NCI-H345 (cell line): ENCODE measurements at places on chromosomes 2 and 18.

GRCh38 chr2:168849610-168850009 is 40.6 kb downstream of the SPC25 start:
- peak; percentile 37 for DNase-seq

DNA sequence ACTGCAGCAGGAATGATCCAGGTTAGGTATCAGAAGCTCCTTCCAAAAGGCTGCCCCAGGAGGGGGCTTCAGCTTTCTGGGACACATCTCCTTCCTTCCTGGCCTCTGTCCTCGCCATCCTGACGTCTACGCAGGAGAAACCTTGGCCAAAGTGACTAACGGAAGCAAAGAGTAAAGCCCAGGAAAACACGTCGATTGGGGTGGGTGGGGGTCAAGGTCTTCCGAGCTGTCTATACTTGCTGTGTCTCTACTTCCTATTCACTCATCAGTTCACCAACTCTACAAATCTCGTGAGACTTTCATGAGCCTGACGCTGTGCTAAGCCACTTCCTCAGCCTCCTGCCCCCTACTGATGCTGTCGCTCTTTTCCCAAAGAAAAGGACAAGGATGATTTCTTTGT is 212.6 kb downstream of the TNS1 start:
- DNase-seq: no peak

DNA sequence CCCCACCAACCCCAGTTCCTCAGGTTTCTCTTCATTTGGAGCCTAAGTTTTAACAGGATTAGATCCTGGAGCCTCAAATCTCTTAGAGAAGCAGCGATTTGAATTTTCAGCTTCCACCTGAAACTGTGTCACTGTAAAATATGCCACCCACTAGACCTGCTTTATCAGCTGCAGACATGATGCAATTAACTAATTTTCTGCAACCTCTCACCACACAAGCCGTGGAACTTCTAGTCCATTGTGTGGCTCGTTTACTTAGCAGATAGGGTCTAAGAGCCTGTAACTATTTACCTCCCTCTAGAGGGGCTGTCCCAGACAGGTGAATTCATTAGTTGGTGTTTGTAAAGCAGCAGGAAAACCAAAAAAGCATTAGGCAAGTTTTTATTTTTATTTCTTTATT is 31.6 kb upstream of the FZD5 start:
- DNase-seq: peak; percentile 58

DNA sequence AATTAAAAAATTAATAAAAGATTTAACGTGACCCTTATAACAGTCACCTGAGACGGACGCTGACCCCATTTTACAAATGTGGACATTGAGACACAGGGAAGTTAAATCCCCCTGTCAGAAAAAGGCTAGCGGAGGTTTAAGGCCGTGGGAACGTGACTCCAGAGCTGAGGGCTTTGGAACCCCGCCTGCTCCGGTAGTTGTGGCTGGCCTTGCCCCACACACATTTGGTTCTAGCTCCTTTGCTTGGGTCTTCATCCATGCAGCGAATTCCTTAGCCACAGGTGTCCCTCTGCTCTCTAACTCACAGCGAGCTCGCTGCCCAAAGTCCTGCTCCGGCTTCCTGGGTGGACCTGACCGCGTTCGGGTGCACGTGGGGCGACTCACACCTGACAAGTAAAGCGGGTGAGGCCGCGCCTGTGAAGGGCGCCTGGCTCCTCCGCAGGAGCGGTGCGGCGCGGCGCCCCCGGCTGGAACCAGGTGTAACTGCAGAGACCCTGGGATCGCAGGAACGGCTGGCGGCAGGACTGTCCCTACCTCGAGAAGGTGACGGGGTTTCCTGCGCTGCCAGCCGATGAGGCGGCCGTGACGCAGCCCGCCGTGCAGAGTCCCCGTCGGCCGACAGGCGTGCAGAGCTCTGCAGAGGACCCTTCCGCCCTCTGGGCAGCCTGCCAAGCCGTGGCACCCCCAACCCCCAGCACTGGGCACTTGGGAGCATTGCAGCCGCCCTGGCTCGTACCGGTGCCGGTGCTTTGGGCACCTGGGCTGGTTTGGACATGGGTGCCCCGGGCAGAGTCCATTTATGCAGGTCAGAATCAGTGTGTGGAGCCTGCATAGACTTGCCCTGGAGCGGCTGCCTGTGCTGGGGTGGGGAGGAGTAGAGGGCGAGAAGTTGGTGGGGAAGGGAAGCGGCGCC is 2.4 kb upstream of the PROC start:
- peak; percentile 73 for DNase-seq

DNA sequence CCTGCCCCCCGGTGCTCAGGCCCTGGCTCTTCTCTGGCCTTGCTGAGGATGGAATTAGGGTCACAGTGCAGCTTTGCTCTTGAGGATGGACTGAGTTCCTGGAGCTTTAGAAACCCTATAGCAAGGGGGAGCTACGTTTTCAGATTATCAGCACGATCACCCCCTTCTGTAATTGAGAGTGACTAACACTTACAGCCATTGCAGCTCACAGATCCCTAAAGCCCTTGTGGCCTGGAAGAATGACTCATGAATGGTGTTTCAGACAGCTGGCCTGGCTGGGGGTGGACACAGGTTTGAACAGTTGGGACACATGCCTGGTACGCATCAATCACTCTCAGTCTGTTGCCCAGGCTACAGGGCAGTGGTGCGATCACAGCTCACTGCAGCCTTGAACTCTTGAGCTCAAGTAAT is 79.7 kb upstream of the IGFBP5 start:
- DNase-seq: peak; percentile 44
